ENCODE measurements at places on chromosomes 4 and X. TPM values are rescaled to one million over a fixed set of nuclear protein-coding genes. Genes with fewer than 3 reads are reported as not detected.

DNA sequence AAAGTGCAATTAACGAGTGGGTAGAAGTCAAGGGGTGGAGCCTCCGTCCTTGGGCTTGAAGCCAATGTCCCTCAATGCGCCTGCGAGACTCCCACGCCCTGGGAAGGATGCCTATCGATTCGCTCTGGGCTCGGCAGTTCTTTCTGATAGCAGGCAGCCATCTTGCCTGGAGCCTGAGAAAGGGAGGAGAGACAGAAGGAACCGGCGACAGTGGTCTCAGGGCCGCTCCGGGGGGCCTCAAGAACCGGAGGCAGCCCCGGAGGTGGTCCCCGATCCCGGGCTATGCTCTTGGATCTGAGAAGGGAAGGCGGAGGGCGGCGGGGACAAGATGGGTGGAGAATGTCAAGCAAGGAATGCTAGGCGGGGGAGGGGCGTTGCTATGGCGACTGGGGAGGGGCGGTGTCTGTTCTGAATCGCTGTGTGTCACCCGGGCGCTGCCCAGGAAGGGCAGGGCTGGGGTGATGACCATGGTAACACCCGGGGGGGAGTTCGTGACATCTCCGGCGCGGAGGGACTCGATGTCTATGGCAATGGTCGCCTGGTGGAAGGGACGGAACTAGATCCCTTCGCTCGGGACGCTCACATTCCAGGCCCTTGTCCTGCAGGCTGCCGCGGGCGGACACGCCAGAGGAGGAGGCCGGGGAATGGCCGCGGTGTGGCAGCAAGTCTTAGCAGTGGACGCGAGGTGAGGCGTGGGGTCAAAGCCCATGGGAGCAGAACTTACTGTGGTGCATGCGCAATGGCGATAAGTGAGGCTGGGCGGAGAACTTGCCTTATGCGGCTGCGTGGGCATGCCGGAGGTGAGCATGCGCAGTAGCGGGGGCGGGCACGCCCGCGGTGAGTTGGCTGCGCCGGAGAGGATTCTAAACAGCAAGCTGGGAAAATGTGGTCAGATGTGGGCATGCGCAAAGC, at the start of gene WDR13:
Gene WDR13 (plus strand): TSS at position 140 of the 912 bp plus-strand sequence. CDS start 505 bp downstream, at position 645.
- peak; percentile 91 for DNase-seq

GRCh38 chrX:19019996-19020395, 36.1 kb upstream of the PHKA2 start:
- no peak for DNase-seq

DNA sequence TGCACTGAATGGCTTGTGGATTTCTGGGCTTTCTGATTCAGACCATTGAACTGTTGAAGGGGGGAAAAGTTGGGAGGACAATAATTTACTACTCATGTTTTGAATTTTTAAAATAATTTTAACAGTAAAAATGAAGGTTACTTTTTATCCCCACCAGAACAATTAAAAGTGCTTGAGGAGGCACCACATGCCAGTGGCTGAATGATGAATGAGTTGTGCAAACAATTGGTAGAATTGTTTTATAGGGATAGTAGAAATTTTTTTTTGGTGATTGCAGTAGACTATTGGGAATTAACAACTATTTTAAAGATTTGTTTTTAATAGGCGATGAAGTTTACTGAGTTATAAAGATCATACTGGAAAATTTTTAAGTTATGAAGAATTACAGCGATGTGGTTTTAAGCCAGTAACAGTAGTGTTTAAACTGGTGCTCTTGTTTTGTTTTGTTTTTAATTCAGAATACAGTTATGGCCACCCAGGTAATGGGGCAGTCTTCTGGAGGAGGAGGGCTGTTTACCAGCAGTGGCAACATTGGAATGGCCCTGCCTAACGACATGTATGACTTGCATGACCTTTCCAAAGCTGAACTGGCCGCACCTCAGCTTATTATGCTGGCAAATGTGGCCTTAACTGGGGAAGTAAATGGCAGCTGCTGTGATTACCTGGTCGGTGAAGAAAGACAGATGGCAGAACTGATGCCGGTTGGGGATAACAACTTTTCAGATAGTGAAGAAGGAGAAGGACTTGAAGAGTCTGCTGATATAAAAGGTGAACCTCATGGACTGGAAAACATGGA, 2.7 kb downstream of the REST start:
- DNase-seq = no peak

GRCh38 chr4:5770051-5770450, 59.0 kb downstream of the EVC start:
- DNase-seq = no peak

GRCh38 chr4:4709736-4710135, 149.7 kb upstream of the MSX1 start:
- DNase-seq = no peak

GRCh38 chr4:100100985-100101384, 89.3 kb downstream of the DDIT4L start:
- no peak for DNase-seq

DNA sequence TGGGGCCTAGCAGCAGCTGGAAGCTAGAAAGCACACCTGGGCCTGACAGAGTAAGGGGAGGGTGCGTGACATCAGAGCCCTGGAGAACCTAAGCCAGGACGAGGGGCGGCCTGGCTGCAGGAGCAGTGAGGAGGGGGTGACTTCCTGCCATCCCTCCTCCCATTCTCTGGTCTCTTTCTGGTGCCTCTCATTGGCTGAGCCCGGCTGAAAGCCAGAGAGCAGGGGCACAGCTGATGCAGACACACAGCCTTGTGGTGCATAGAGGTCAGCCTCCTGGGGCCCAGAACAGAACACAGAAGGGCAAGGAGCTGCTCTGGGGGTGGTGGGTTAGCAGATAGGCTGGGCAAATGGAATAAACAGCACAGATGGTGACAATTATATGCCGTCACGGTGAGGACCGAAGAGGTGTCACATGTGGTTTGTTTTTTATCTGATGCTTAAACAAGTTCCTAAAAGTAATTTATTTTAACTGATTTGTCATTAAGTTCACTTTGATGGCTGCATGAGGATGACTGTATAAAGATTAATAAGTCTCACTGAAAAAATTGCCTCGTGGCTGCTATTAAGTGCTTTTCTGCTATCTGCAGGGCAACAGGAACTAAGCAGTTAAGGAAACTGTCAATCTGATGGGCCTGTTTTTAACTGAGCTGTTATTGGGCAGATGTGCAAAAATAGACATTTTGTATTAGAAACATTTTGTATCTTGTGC, 102.0 kb downstream of the FNIP2 start:
- DNase-seq = no peak

- no peak for DNase-seq
Observed at GRCh38 chr4:111632641-111633151, 512.6 kb upstream of the FAM241A start.

DNA sequence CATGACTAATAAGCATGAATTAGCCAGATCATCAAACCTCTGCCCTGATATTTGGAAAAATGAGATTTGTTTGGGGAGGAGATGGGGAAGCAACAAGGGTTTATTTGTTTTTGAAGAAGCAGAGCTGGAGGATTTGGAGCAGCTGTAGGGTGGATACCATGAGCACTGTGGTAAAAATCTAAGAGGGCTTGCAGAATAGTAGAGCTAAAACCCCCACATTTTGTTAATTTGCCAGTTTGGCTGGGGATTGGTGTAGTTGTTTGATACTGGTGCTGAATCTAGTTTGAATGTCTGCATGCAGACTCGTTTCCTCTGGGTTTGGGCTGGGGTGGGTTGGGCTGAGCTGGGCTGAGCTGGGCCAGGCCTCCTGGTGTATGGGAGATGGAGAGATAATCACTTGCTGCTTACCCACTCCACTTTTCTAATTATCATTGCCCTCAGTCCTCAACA, 43.7 kb downstream of the SMAD1 start:
- DNase-seq = no peak

DNA sequence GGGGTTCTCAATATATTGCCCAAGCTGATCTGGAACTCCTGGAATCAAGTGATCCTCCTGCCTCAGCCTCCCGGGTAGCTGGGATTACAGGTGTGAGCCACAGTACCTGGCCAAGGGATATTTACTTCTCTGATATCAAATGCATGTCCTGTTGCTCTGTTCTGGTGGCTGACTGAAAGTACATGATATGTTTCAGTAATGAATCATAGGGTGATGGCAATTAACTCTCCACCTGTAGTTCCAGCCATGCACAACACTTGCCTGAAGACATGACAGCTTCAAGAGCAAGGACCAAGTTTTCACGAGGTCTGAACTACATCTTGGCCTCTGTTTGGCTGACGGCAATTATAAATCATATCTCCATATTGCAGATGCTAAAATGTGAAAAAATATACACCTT, 9.1 kb downstream of the ZCCHC4 start:
- DNase-seq = no peak

GRCh38 chr4:169914866-169915265, 111.3 kb downstream of the MFAP3L start:
- no peak for DNase-seq

DNA sequence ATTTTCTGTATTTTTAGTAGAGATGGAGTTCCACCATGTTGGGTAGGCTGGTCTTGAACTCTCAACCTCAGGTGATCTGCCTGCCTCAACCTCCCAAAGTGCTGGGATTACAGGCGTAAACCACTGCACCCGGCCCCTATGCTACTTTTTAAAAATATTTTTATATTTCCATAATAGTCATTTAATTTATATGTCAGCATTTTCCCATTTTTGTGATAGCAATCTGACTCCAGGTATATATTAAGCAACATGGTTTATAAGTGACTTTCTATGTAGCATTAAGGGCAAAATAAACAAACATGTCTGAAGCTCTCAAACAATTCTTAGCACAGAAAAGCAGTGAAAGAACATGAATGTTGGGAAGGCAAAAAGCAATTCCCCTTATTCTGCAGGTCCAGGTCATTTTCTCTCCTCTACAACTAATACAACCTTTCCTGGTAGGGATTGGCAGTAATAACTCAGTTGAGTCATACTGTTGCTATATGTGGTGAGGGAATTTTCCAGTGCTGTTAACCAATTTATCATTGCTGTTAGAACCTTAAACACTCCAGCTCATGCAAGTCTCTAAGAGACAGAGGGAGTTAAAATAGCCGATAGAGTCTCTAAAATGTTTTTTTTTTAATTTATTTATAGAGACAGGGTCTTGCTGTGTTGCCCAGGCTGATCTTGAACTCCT, 24.0 kb downstream of the SMIM14 start:
- no peak for DNase-seq

GRCh38 chr4:182862141-182862875, 54.9 kb downstream of the DCTD start:
- DNase-seq = peak; percentile 21

- DNase-seq = no peak
Observed at GRCh38 chr4:35106091-35106734, 1138.1 kb downstream of the ARAP2 start.

DNA sequence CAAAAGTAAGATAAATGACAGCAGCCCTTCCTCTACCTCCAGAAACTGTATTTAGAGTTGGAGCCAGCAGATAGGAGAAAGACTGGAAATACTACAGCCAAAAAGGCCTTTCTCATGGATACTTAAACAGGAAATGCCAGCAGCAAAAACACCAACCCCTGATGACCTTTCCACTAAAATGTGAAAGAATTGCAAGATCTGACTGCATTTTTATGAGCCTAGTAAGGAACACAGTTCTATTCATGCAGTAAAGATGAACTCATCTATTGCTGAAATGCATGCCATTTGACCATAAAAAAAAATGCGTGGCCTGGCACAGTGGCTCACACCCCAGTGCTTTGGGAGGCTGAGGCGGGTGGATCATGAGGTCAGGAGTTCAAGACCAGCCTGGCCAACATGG, 19.9 kb downstream of the ABCG2 start:
- DNase-seq = no peak

DNA sequence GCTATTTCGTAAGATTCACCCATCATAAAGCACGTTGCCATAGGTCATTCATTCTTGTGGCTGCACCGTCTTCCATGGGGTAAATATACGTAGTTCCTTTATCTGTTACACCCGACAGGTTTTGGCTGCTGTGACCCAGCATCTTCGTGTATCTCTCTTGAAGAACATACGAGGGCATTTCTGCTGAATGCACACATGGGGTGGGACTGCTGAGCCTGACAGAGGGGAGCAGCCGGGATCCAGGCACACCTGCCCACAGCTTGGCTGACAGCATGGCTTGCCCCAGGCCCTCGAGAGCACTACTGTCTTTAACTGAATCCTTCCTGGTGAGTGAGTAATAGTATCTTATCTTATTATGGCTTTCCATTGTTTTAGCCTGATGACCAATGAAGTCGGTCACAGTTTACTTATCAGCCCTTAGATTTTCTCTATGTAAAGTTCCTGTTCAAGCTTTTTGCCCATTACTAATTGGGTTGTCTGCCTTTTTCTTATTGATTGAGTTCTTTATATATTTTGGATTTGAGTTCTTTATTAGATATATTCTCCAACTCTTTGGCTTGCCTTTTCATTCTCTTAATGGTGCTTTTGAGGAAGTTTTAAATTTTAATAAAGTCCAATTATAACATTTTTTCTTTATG, 45.0 kb upstream of the MXD4 start:
- DNase-seq = no peak

- DNase-seq = no peak
Observed at GRCh38 chr4:178696515-178696914, 1254.3 kb upstream of the AGA start.

DNA sequence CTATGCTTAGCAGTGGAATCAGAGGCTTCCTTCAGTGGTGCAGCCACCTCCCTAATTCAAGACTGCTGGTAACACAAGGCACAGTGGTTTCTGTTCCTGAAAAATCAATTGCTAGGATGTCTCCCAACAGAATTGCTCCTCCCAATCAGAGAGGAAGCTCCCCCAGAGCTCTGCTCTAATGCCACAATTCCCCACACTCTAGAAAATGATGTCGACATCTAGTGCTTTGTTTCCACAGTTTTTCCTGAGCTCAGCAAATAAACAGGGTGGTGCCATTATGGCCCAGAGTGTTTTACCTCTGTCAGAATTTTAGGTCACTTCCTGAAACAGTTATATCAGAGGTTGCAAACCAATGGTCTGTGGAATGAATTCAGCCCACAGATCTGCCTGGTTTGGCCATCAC, 24.7 kb downstream of the TAB3 start:
- no peak for DNase-seq

- DNase-seq = no peak
Observed at GRCh38 chrX:134573683-134574035, 84.6 kb downstream of the PLAC1 start.

- no peak for DNase-seq
Observed at GRCh38 chr4:99572527-99573240, 1.9 kb upstream of the MTTP start.

GRCh38 chr4:147138171-147138570, 192.5 kb upstream of the TTC29 start:
- no peak for DNase-seq

DNA sequence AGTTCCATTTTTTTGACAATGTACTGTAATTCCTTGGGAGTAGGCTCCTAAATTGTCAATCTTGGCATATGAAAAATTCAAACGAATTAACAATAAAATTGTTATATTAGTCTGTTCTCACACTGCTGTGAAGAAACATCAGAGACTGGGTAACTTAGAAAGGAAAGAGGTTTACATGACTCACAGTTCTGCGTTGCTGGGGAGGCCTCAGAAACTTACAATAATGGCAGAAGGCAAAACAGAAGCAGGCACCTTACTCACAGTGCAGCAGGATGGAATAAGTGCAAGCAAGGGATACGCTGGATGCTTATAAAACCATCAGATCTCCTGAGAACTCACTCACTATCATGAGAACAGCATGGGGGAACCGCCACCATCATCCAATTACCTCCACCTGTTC, 246.4 kb upstream of the TRAM1L1 start:
- DNase-seq = no peak

- DNase-seq = no peak
Observed at GRCh38 chrX:9252182-9252581, 212.7 kb upstream of the TBL1X start.

Gene TBC1D19
- total RNA-seq = 3.3 TPM

Gene CT45A7
- total RNA-seq = not detected

Gene RADX
- 3.0 TPM for total RNA-seq

Gene NEXMIF
- total RNA-seq = 1.4 TPM

Gene CPE
- 26.9 TPM for total RNA-seq
